COLO829 (cell line): ENCODE measurements at places on chromosomes 3 and 15.

DNA sequence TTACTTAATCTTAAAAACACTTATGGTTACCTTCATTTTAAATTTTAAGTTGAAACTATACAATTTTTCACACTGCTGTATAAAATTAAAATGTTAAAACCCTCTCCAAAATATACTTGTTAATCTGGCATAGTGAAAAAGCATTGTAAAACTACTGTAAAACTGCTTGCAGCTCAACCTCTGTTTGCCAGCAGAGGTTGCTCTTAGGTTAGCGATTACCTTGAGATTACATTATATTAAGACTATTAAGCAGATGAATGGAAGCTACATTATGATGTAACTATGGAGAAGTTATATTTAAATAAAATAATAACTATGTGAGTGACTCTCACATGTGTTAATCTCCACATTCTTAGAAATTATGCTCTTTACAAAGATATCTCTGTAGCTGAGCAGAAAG is 143.6 kb upstream of the SLITRK3 start:
- DNase-seq = peak; percentile 18

DNA sequence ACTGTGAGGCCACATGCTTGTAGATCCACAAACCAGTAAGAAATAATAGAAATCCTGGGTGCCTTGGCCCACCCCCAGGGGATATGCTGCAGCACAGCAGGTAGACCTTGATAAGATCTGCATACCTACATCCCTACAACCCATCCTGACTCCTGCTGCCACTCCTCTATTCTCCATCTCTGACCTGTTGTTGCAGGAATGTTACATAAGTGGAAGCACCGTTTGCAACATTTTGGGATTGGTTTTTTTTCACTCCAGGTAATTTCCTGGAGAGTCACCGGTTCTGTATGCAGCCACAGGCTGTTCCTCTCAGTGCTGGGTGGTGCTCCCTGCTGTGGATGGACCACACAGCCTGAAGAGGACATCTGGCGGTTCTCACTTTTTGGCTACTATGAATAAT is 16.1 kb upstream of the CSPG5 start:
- DNase-seq = no peak

DNA sequence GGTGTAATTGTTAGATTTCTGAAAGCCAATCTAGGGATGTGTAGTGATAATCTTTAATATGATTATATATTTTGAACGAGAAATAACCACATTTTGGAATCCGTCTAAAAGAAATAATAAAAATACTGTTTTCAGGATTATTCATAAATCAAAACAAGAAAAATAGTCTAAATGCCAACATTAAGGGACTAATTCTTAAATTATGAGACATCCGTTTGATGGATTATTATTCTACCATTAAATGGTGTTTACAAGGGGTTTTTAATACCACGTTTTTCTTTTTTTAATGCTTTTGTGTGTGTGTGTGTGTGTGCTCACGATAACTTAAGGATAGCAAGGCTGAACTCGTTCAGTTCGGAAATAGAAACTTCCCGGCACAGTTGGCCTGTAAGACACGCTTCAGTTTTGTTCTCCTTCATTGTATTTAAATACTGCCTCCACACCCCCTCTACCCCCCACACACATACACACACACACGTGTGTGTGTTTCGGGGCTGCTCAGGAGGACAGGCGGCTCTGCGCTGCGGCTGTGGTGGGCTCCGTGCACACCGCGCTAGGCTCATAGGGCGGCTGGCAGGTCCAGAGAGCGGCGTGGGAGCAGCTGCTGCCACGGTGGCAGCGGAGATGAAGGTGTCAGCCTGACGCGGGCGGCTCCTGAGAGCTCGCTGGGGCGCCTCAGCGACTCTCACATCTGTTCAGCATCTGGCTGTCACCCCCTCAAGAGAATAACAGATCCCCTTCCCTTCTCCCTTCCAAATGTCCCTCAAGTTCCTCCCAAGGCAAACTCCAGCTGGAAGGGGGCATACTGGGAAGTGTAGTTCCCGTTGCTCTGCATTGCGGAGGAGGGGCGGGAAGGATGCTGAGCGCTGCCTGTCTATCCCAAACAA is 23.0 kb upstream of the ANP32A start:
- DNase-seq = no peak

DNA sequence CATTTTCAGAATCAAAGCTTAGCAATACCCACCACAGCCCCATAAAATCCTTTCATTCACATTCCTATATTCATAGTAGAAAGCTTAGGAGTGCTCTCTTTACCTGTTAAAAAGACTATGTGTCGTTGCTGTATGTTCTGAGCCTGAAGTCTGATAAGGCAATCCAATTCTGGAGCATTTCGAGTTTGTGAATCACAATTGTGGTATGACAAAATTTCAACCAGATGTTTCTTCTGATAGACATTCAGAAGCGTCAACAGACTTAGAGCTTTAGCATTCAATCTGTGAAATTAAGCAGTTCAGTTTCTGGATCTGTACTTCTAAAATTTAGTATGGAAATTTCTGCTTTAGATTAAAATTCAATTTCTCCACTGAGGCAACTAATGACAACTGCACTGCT is 58.3 kb downstream of the TASOR start:
- no peak for DNase-seq

DNA sequence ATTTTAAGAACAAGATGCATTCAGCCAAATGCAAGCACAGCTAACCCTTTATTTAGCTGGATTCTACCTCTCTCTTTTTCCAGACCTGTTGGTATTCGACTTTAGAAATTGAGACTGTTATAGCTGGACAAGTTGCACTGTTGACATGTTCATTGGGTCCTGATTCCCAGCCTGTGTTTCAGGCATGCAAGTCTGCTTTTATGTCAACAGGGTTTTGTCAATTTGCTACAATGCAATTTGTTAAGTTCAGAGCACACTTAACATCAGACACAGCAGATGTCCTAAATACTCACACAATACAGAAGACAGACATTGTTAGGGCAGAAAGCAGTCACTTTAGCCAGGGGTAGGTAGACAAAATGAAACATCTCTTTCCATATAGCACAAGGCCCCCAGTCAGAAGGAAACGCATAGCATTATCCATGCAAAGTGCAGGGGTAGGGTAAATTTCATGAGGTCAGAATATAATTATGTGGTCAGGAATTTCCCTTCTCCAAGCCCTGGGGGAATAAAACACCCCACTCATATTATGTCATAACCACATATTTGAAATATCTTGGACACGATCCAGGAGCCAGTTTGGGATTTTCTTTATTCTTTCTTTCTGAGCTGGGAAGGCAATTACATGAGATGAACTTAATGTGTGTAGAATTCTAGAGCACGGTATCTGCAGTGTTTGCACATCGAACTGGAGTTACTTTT is 504.1 kb downstream of the NTRK3 start:
- DNase-seq = peak; percentile 89

DNA sequence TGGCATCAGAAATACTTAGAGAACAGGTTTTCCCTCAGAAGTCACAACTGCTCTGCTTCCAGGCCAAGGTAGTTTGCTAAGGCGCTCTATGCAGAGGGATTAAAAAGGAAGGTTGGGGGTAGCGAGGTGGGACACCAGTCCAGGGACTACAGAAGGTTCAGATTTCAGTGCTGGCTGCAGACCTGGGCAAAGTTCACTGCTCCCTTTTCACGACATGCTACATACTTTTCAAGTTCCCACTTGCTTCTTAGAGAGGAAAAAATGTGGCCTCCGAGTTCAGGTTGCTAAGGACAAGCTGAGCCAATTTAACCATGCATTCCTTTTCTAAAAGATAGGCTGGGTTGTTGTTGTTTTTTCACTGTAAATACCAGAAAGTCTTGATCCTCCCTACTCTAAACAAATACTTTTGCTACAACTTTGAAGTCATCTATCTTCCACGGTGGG is 158.6 kb upstream of the NR2F2 start:
- DNase-seq = no peak
